Activated CD4-positive, CD25-positive, alpha-beta regulatory T cell (primary cell): ENCODE measurements at places on chromosomes 13 and 19.

GRCh38 chr19:30144802-30145201 is 202.8 kb downstream of the URI1 start:
- no peak for DNase-seq

- DNase-seq, result no peak
Observed at GRCh38 chr19:5850743-5851293, 431 bp downstream of the FUT3 start.

DNA sequence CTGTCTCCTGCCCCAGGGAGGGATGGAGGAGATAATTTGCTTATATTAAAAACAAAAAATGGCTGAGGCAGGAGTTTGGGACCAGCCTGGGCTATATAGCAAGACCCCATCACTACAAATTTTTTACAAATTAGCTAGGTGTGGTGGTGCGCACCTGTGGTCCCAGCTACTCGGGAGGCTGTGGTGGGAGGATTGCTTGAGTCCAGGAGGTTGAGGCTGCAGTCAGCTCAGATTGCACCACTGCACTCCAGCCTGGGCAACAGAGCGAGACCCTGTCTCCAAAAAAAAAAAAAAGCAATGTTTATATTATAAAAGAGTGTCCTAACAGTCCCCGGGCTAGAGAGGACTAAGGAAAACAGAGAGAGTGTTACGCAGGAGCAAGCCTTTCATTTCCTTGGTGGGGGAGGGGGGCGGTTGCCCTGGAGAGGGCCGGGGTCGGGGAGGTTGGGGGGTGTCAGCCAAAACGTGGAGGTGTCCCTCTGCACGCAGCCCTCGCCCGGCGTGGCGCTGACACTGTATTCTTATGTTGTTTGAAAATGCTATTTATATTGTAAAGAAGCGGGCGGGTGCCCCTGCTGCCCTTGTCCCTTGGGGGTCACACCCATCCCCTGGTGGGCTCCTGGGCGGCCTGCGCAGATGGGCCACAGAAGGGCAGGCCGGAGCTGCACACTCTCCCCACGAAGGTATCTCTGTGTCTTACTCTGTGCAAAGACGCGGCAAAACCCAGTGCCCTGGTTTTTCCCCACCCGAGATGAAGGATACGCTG is 184.0 kb downstream of the KDM4B start:
- no peak for DNase-seq

DNA sequence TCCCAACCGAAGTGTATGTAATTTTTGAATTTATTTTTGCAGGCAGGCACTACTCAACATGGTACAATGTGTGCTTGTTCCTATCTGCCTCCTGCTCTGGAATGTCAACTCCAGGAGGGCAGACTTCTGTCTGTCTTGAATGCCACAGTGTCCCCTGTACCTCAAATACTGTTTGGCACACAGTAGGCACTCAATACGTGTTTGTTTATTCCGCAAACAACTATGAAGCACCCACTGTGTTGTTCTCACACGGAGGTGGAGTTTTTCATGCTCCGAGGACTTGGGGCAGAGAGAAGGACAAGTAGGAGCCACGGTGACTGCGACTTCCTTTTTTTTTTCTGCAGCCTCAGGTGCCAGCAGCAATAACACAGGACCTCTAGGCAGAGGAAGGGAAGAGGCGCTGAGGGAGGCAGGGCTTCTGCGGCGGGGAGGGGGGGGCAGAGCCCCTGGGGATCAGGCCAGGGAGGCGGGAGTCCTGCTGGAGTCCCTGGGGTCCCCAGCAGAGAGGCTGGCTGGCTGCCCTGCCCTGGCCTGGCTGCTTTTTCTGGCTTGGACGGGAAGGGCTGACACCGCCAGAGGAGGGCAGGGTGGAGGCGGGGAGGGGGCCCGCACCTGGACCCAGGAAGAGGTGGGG is 29.3 kb upstream of the TNFAIP8L1 start:
- no peak for DNase-seq

DNA sequence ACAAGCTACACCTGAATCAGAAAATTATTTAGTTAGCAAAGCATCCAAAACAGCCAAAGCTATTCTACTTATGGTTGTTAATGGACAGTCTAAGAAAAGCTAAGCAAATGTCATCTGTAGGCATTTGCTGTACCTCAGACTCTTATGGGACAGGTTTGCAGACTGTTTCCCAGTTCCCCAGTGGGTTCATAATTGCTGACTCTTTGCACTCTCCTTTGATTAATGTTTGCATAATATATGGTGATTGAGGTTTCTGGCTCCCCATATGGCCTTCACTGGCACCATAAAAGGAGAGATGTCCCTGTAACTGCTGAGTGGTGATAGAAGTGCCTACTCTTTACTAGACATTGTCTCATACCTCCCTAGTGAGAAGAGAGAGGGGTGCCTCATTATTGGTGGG is 142.1 kb downstream of the GPC6 start:
- DNase-seq, result no peak
